ENCODE measurements at places on chromosomes 3 and 15.

DNA sequence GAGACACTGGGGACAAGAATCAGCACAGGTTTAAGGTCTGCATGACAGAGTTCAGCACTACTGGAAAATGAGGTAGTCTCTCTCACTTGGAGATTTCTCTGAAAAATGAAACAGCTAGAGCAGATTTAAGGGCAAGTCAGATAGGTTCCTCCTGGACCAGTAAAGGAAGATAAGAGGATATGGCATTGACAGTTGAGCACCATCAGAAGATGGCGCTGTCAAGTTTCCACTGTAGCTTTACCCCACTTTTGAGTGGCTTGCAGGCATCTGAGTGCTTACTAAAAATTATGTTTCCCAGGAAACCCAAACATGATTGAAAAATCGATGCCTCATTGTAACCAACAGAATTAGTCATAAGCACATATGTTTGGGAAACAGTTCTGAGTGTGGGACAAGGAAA, 407.2 kb upstream of the UBE2E2 start:
- DNase-seq = no peak

DNA sequence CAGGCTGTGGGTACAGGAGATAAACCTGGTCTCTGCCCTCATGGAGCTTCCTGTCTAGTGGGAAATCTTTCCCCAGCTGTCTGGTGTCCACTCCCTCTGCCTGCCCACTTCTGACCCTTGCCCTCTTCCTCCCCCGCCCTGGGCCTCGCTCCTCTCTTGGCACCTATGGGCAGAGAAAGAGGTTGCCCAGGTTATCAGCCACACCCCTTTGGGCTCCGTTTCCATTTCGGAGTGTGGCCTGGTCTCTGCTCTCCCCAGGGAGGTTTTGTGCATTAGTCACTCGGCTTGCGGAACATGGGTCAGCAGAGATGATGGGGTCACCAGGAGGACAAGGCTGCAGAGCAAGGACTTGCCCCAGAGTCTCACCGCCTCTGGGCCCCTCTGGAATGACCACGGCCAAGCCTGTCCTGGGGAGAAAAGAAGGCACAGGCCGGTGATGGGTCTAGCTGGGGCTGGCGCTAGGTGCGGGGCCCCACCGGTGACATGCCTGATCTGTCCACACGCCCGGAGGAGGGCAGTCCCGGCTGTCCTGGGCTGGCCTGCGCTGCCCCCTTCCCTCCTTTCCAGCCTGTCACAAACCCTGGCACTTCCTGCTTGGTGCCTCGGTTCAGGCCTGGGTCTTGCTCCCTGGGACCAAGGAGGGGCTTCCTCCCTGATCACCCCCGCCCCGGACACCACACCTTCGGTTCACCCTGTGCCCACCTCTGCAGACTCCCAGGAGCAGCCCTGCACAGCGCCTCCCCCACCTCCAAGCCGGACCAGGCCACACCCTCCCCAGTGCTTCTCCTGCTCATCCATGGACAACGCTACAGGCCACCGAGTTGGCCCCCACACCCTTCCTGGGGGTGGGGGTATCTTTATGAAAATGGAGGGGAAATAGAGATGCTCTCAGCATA, 35.6 kb upstream of the MUC4 start:
- DNase-seq = no peak

GRCh38 chr3:158463556-158463955, 107.4 kb upstream of the MLF1 start:
- DNase-seq = no peak

- no peak for DNase-seq
Observed at GRCh38 chr3:171444001-171444690, 16.1 kb downstream of the TNIK start.

GRCh38 chr3:164687211-164687610, 391.1 kb downstream of the SI start:
- no peak for DNase-seq

DNA sequence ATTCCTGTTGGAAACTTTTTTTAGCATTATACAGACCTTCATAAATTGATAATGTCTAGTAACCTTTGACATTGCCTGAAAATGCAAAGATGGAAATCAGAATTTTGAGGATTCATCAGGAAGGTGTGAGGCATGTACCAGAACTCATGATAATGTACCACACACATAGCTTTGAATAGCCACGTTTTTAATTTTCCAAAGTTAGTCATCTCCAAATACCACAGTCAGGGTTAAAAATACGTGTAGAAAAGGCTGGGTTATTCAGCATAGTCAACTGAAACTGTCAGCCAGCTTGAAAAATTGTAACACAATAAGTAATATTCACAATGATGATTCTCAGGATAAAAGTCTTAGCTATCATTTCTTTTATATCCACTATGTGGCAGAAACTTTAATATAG, 102.0 kb upstream of the THRB start:
- no peak for DNase-seq

DNA sequence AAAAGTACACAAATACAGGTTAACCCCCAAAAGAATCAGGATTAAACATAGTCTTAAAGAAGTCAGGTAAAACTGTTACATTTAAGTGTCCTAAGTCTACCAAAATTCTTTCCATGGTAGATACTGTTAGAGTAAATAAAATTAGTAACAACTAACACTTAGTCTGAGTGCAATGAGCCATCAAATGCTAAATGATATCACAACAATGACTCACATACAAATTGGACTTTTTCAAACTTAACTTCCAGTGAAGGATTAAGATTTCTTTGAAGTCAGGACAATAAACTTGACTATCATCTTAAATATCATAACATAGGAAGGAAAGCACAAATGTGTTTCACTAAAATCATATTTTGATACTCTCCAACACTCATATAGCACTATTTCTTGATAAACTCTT, 43.9 kb downstream of the ZNF148 start:
- DNase-seq = no peak

GRCh38 chr3:189833266-189833665, 202.1 kb downstream of the TP63 start:
- DNase-seq = no peak

DNA sequence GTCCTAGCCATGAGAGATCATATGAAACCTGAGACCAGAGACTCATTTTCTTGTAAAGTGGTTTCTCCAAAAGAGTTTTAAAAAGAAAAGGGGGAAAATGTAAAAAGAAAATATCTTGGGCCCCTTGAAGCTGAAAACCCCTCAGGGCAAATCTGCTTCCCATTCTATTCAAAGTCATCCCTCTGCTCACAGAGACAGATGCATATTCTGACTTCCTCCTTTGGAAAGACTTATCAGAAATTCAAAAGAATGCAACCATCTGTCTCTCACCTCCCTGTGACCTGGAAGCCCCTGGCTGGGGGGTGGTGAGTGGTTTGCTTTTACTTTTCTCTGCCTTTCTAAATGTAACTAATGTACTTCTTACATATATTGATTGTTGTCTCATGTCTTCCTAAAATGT, 1154.8 kb downstream of the NSUN3 start:
- no peak for DNase-seq

DNA sequence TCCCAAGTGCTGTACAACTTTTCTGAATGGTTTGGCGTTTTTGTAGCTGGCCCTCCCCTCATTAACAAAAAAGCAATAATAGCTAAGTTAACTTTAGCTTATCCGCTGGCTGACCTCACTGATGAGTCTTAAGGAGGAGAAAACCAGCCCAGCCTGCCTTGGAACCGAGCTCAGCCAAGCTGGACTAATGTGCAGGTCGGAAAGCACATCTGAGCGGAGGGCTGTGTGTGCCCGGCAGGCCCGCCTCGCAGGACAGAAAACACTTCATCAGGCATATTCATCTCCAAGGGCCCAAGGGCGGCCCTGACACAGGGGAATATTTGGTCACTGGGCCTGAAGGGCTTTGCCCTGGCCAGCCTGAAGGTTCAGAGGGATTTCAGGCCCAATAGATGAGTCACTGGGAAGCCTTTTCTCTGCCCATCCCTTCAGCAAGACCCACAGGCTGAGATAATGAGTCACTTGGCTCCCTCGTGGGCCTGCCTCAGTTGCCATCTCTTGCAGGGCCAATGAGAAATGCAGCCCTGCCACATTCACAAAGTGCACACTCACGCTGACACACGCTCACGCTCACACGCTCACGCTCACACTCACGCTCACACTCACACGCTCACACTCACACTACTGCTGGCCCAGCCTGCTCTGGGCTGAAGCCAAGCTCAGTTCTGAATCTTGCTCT, 75.1 kb downstream of the SLC12A8 start:
- no peak for DNase-seq

GRCh38 chr15:41556677-41557076, 2.3 kb upstream of the TYRO3 start:
- no peak for DNase-seq

GRCh38 chr3:189167027-189167766, 4.6 kb upstream of the TPRG1 start:
- DNase-seq = no peak

- peak; percentile 61 for DNase-seq
Observed at GRCh38 chr3:58532794-58533220, 4.2 kb downstream of the ACOX2 start.

DNA sequence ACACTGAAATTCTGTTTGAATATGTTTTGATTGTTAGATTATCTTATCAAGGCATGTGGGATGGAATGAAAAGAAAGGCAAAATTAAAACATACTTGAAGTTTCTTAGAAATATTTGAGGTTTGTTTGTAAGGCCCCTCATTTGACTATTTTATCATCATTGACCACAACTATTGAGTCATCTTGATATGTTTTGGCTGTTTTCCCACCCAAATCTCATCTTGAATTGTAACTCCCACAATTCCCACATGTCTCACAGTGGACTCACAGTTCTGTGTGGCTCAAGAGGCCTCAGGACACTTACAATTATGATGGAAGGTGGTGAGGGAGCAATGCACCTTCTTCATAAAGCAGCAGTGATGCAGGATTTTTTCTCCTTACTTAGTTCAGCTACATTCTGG, 917.1 kb downstream of the PLOD2 start:
- no peak for DNase-seq

- DNase-seq = no peak
Observed at GRCh38 chr3:40680685-40681657, 156.2 kb downstream of the ZNF621 start.

DNA sequence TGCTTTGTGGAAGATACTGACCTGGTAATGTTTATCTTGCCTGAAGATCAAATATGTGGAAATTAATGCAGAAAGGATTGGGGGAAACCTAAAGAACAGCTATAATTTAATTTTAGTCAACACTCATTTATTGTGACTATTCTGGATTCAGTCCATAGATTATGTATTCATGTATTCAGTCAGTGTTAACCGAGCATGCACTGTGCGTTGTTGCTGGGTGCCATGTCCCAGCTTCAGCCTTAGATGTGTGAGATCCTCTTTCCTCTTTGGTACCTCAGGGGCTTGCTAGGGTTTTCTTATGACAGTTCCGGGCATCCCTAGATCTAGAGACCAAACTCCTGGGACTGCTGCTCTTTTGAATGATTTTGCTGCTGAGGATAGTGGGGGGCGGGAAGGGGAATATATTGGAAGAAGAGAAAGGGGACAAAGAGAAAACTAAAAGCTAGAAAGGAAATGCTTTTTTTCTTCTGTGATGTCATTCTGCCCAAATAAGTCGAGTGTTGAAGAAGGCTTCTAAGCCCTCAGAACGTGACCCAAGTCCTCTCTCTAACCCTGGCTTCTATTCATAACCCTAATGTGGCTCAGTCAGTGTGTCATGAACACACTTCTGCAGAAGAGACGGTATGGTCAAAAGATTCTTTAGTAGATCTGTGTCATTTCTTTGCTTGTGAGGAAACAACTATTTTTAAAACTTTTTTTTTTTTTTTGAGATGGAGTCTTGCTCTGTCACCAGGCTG, 33.5 kb downstream of the STARD9 start:
- DNase-seq = no peak

- no peak for DNase-seq
Observed at GRCh38 chr3:74591946-74592345, 22.5 kb downstream of the CNTN3 start.

- no peak for DNase-seq
Observed at GRCh38 chr3:133377396-133377795, 22.5 kb upstream of the BFSP2 start.

GRCh38 chr3:194592798-194593752, 40.1 kb downstream of the TMEM44 start:
- no peak for DNase-seq

DNA sequence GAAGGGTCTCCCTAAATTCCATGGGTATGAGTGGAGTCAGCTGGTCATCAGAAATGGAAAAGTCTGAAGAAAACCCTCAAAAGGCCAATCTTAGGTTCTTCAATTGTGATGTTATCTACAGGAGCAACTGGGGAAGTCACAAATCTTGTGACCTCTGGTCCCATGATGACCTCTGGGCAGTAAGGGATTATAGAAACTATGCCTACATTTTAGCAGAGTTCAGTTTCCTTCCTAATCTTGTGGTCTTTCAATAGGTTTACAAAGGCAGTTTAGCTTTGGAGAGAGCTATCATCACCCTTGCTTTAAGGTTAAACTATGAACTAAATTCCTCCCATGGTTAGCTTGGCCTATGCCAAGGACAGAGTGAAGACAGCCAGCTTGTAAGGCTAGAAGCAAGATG, 225.1 kb downstream of the DPH6 start:
- no peak for DNase-seq

GRCh38 chr3:170752571-170753155, 117.3 kb downstream of the RPL22L1 start:
- DNase-seq = no peak

GRCh38 chr3:120196333-120196732, 88.7 kb downstream of the GPR156 start:
- DNase-seq = no peak

GRCh38 chr3:166900866-166901577, 479.1 kb downstream of the ZBBX start:
- DNase-seq = no peak

- no peak for DNase-seq
Observed at GRCh38 chr15:80940851-80941250, 48.8 kb downstream of the MESD start.

DNA sequence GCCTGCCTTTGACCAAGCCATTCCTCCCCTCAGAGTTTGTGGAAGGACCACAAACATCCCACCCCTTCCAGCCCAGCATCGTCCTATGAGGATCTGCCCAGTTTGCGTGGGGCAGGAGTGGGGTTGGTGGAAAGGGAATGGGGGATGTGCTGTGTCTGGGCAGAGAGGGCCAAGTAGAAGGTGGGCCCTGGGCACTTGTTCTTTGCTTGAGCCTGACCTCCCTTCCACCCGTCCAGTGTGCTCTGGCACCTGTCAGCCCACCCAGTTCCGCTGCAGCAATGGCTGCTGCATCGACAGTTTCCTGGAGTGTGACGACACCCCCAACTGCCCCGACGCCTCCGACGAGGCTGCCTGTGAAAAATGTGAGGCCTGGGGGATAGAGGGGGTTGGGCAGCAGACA, 10.3 kb downstream of the SPINT1 start:
- DNase-seq = no peak

GRCh38 chr3:141632779-141633374, 105.2 kb upstream of the RNF7 start:
- no peak for DNase-seq

- DNase-seq = no peak
Observed at GRCh38 chr3:27590437-27591298, 106.5 kb upstream of the SLC4A7 start.
